ENCODE measurements at places on chromosomes 2 and 18. TPM values are rescaled to one million over a fixed set of nuclear protein-coding genes. Genes with fewer than 3 reads are reported as not detected.

DNA sequence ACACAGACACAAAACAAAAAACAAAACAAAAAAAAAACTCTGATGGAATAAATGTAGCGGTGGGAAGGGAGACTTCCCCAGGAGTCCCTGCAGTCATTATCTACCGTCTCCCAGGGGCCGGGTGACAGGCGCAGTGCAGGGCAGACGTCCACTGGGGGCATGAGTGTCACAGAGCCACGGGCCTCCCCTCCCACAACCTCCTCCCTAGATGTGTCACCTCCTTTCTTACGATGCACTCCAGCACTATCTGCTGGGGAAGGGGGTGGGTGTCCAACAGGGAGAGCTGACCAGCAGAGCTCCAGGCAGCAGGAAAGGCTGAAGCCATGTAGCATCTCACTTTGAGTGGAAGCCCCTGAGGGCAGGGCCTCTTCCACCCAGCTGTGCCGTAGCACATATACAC is 84.5 kb downstream of the LONRF2 start:
- no peak for DNase-seq

GRCh38 chr2:176664478-176664877 is 395.2 kb downstream of the MTX2 start:
- DNase-seq: no peak

The CFC1 gene
- not detected for total RNA-seq

The CCDC138 gene
- 4.1 TPM for total RNA-seq

The SH3RF3 gene
- total RNA-seq: 5.2 TPM

The NT5C1B gene
- not detected for total RNA-seq

The XRCC5 gene
- total RNA-seq: 202 TPM

- DNase-seq: no peak
These were observed 140.9 kb upstream of the TANK start for GRCh38 chr2:161019311-161019710.

The PPM1G gene
- total RNA-seq: 75.1 TPM

The CHN1 gene
- 115 TPM for total RNA-seq

GRCh38 chr2:237207646-237208045 is 122.0 kb downstream of the COPS8 start:
- DNase-seq: peak; percentile 88

DNA sequence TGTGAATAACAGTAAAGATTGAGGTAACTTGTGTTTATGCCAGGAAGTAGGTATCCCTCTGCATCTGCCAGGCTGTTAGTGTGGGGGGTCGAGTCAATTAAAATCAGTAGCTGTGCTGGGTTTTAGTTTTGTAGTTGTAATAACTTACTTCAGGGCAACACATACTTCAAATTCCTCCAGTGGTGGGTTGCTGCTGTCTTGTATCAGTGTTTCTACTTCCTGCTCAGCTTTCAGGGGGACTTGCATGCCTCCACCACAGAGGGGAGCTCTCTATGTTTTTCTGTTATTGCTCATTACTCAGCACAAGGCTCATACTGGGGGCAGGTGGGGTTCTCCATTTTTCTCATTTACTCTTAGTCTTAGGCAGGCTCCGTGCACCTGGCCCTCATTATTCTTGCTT is 136.8 kb downstream of the CAPN13 start:
- DNase-seq: no peak

GRCh38 chr18:45551142-45551815 is 64.0 kb upstream of the SLC14A2 start:
- no peak for DNase-seq

GRCh38 chr2:10033251-10034006 is 9.9 kb upstream of the KLF11 start:
- DNase-seq: no peak

DNA sequence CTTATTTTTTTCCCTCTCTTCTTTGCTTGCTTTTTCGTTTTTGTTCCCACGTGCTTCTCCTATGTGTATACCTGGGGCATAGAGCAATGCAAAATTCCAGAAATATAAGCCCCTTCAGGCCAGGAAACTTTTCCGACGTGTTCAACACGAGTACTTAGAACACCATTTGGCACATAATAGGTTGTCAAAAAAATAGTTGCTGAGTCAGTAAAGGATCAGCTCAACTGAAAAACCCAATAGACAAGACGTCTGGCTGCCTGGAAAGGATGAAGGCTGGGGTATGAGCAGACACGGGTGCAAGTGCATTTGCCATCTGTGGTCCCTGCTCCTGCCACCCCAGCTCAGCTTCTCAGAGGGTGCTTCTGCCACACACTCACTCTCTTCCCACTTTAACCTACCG is 823.0 kb upstream of the SOX11 start:
- no peak for DNase-seq

- DNase-seq: peak; percentile 13
These were observed 6.1 kb downstream of the FAM124B start for GRCh38 chr2:224395620-224396390.

The RAB6C gene
- not detected for total RNA-seq

The CXCR1 gene
- total RNA-seq: not detected

The RNU2-63P gene
- not detected for total RNA-seq

- peak; percentile 59 for DNase-seq
These were observed 221.9 kb upstream of the RBBP8 start for GRCh38 chr18:22711192-22711685.

GRCh38 chr18:32335228-32335627 is 135.5 kb downstream of the GAREM1 start:
- DNase-seq: no peak

The WNT6 gene
- not detected for total RNA-seq

The IL18R1 gene
- total RNA-seq: 1.5 TPM

DNA sequence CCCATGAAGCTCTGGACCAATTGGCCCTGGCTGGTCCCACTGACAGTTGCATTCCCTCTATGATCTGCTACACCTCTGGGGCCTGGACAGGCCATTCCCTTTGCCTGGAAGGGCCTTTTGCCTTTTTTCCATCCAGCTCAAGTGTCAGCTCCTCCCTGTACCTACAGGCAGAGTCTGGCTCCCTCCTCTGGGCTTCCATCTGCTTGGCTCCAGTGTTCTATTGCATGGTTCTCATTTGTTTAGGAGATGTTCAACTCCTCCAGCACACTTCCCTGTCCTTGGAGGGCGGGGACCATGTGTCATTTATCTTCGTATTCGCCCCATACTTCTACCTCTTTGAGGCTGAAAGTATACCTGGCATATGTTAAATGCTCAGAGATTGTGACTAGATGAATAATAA is 61.1 kb downstream of the PRKCE start:
- DNase-seq: no peak

GRCh38 chr2:106960683-106961161 is 74.8 kb upstream of the ST6GAL2 start:
- no peak for DNase-seq

DNA sequence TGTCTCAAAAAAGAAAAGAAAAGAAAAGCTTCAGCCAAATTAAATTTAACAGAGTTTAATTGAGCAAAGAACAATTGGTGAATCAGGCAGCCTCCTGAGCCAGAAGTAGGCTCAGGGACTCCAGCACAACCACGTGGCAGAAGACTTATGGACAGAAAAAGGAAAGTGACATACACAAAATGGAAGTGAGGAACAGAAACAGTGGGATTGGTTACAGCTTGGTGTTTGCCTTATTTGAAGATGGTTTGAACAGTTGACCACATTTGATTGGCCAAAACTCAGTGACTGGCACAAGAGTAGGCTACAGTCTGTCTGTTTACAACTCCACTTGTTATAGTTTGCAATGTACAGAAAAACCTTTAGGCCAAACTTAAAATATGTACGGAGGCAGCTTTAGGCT is 83.1 kb downstream of the SOCS6 start:
- peak; percentile 32 for DNase-seq

DNA sequence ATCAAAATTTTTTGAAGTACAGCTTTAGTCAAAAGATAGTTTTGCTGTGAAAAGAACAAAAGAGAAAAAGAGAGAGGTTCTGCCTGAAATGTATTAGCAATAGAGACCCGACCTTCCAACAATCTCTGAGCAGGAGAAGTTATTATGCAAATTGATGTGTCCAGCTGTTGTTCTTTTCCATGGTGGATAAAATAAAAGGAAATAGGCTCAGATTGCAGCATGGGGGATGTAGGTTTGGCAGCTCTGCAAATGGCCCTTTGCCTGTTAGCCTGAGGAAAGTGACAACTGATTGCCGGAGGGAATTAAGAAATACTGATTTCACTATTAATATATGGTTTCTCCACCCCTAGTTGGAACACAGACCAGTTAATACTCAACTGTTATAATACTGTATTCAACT is 1283.2 kb upstream of the NXPH2 start:
- no peak for DNase-seq

The BOK gene
- 36.0 TPM for total RNA-seq

The ZSCAN30 gene
- total RNA-seq: 26.4 TPM

The CPO gene
- total RNA-seq: not detected

- no peak for DNase-seq
These were observed at the start of gene C2orf74 for GRCh38 chr2:61161888-61162287. TSS of gene C2orf74 (plus strand) at chr2:61162188. CDS start at chr2:61162515, 327 bp downstream.

- no peak for DNase-seq
These were observed 29.9 kb upstream of the OTOS start for GRCh38 chr2:240170354-240170735.

The SULT1C2 gene
- not detected for total RNA-seq

- DNase-seq: no peak
These were observed 128.4 kb downstream of the ASXL3 start for GRCh38 chr18:33706391-33706790.

GRCh38 chr2:26807788-26808460 is 22.1 kb downstream of the CENPA start:
- DNase-seq: peak; percentile 58

DNA sequence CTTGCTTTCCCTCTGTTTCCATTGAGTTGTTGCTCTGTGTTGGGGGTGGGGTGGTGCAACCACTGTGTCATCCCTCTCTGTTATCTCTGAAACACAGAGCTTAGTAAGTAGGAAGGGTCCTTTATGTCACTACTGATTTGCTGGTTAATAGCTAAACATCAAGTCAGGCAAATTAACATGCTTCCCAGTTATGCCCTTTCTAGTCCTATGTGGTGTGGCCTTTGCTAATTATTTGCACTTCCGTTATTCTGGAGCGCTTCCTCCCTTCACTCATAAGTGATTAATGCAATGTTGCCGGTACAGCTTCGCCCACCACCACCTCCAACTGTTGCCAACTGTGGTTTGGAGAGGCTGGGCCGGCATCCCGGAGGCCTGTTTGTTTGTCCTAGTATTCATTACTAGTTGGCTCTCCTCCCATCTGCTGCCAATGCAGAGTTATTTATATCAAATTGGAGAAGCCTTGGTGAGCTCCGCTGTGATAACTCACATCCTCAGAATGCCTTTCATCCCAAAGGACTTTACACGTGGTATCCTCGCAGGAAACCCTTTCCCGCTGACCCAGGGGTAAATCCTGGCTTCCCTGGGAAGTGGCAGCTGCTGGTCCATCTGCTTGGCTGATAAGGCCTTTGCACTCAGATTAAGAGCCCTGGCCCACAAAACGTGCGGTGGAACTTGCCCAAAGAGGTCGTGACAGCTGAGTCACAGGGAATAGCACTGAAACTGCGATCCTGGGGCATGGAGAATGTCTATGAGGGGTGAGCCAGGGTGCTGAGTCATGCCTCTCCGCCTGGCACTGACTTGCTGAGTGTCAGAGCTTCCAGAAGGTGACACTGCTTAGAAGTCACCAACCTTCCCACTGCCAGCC is 72.0 kb upstream of the ZCCHC2 start:
- DNase-seq: peak; percentile 91

DNA sequence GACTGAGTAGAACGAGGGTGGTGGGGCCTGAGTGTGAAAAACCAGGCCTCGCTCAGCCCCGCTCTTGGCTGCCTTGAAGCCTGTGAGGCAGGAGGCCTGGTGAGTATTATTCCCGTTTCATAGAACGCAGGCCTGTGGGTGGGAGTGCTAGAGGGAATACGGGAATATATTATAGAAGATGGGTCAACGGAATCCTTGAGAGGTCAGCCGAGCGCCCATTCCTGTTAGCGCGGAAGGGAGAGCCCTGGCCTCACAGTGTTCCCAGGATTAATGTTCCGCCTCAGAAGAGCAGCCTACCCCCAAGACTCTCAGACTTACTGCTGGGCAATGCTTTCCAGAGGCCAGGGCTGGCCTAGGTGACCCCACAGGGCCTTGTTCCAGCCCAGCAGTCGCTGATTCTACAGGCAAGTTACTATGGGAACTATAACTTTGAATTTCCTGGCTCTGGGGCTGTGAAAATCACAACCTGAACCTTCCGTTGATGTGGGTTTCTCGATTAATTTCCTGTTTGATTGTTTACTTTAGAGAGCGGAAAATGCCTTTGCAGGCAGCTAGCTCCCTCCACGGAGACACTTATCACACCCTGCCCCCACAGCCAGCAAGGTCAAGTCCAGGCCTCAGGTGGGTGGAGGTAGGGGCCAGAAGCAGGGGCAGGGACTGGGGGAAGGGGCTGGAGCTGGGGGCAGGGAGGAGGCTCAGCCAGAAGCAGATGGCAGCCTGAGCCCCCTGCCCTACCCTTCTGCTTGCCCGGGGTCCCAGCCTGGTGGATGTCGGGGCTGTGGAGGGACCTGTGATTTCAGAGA is 108.3 kb downstream of the SMAD7 start:
- DNase-seq: no peak

The LHCGR gene
- total RNA-seq: not detected

GRCh38 chr18:62928326-62928725 is 213.0 kb downstream of the PHLPP1 start:
- peak; percentile 23 for DNase-seq

The ASB18 gene
- not detected for total RNA-seq

The DHRS9 gene
- not detected for total RNA-seq

The TUBA3E gene
- total RNA-seq: not detected

DNA sequence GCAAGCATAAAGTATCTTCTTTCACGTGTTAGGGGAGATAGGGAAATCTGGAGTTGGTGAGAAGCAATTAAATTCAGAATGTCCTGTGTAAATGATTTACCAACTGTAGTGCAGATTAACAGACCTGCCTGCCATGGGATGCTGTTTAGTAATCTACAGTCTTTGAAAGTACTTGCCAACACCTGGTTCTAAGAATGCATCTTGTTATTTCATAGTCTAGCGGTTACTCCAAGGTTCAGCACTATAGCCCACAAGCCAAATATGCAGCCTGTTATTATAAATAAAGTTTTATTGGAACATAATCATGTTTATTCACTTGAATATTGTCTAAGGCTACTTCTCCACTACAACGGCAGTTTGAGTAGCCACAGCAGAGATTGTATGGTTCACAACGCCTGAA is 100.8 kb downstream of the OSBPL6 start:
- DNase-seq: no peak

The UGT1A10 gene
- not detected for total RNA-seq

The ALPG gene
- total RNA-seq: not detected

- no peak for DNase-seq
These were observed 58.5 kb downstream of the KCTD1 start for GRCh38 chr18:26489881-26490280.

The RTP5 gene
- total RNA-seq: not detected

GRCh38 chr18:9410515-9410914 is 64.8 kb upstream of the RALBP1 start:
- no peak for DNase-seq

All from GM23248 (cell line).